Activated CD8-positive, alpha-beta memory T cell treated with anti-CD3 and anti-CD28 coated beads for 4 hours (primary cell): ENCODE measurements at places on chromosomes 2 and 18.

- DNase-seq: peak; percentile 46
Observed at GRCh38 chr2:43174368-43174916, 52.0 kb downstream of the ZFP36L2 start.

DNA sequence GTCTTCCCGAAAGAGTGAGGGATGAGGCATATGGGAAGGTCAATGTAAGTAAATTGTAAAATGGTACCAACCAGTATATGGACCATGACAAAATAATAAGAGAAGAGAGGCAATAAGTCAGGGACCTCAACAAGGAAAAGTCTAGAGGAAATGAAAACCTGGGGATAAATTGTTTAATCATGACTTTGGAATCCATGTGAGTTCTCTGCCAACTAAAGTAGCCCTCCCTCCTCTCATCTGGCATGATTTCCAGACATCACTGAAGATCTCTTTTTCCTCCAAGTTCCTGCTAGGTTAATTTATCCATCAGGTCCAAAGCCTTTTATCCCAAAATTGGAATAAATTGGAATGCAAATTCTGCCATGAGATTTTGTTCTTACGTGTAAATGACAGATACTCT, 417.9 kb downstream of the NRXN1 start:
- DNase-seq: no peak

DNA sequence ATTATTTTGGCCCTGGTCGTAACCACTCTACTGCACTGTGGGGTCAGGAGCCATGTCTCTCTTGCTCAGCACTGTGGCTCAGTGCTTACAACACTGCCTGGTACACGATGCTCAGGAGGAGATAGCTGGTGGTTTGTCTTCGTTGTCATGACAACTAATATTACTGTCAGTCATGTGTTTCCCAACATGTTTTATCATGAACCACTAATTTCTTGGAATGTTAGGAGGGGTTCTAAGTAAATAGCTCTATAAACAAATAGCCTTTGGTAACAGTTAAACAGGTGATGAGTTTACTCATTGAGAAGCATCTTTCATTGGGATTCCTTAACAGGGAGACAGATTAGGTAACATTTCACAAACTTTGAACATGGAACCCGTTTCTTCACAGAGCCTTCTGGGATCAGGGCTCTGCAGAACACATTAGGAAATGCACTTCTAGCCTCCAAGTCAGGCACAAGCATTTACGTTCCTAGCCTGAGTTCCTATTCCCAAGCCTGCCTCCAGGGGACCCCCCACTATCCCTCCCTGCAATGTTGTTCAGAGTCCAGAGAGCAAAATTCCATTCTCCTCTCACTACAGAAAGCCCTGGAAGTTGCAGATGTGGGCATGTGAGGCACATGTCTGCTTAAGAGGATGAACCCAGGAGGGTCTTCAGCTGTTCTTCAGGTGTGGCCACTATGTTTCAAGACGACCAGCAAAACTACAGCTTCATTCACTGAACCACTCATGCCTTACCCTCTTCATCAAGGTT, 6.4 kb upstream of the RBM44 start:
- DNase-seq: no peak

DNA sequence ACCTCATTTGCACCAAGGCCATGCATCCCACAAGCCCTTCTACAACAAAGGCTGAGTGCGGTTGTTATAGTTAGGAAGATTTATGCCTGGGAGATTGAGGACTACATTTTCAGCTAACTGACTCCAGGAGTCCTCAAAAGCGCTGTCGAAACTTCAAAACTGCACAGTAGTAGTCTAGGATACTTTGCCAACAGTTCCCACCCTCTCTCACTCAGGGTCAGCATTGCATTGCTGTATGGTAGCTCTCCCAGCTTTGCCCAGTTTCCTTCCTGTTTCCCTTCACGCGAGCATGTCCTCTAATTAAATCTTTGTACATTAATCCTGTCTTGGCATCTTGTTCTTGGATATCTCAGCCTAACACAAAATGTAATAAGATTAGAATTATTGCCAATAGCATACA, 420.6 kb upstream of the UBE2E3 start:
- no peak for DNase-seq

DNA sequence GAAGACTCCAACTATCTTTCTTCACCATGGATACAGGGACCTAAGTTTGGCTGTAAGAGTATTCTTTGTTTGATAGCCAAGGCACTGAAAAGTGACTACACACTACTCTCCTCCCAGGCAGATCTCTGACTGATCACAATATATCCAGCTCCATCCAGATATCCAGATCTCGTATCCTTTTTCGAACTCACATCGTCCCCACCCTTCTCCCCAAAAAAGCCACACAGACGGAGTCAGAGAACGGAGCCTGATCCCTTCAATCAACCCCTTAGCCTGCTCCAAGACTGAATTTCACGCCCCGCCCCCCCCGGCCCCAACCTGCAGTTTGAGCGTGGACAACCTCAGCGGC, 533 bp downstream of the DHX57 start:
- DNase-seq: no peak

DNA sequence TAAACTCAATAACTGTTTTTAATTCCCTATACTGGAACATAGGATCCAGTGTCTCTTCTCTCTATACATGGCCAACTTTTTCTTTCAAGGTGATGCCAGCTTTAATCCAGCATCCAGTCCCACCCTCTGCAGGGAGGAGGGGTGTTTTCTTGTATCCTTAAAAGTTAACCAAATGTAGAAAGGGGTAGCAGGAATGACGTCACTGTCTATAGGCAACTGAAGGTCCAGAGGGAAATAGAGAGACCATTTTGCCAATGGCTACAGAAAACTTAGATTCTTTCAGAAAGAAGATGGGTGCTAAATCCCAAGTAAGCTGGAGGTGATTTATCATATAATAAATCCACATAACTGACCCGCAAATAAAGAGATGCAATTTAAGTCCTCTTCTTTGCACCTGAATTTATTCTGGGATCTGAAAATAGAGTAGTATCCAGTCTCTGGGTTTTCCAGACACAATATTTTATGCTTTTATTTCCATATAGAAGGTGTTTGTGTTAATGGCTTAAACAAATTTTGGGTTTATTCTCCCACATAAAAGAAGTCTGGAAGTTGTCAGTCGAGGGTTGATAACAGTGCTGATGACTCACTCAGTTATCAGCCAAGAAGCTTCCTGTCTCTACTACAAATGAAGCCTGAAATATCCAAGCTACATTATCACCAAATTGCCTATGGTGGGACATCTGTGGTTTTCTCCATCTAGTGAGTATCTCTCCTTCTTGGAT, 5.7 kb upstream of the DNER start:
- DNase-seq: no peak

DNA sequence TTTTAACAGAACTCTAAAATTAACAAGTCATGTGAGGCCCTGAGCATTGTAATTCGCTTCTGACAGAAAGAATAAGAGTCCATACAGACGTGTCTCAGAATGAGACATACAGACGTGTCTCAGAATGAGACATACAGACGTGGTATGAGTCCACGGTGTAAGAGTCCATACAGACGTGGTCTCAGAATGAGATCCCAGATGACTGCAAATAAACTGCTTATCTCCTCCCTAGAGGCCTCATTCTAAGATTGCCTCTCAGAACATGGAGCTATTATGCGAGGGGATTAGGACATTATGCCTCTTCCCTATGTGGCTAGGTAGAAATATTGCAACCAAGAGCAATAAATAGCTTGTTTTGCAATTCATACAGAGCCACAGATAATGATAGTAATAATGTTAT, 63.9 kb downstream of the NEB start:
- no peak for DNase-seq

GRCh38 chr2:3137651-3138300, 239.8 kb downstream of the EIPR1 start:
- DNase-seq: no peak

DNA sequence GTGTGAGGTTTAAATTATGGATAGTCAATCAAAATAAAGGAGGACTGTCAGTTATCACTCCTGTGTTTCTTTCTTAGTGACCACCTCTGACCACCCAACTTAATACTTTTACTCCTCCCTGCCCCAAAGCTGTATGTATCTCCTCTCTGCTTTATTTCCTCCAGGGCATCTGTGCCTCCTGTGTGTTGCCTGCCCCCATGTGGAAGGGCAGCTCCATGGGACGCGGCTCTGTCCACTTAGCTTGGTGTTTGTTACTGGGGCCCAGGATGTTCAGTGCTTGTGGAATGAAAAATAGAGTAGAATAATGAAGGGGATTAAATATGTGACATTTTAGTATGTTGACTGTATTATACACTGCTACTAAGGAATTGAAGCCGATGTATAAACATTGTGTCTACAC, 9.8 kb downstream of the ACP1 start:
- no peak for DNase-seq
